Activated gamma-delta T cell treated with Interleukin-2 at 50 U/mL for 16 hours (primary cell): ENCODE measurements at places on chromosomes 7 and 10.

GRCh38 chr10:11593612-11594011, 17.8 kb downstream of the USP6NL start:
- no peak for DNase-seq

DNA sequence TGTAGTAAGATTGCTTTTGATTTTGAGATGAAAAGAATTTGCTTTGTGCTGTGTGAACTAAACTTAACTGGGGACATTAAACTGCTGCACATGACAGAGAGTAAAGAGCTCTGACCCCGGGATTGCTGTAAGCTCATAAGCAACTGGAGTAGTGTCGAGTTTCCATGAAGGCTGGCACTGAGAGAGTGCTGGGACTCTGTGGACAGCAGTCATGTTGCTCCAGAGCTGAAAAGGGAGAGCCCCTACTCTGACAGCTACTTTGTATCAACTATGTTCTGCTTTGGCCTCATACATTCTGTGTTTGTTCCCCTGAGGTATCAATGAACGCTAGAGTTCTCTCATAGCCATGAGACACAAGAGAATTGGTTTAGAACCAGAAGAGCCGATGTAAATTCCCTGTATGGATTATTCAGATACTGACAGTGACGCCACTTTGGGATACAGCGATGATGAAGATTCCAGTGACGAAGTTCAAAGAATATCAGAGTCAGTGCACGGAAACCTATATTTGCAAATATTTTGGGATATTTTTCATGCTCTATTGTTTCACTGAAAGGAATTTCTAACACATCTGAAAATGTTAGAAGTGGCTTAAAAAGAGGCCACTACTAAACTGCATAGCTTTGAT, 185.9 kb upstream of the DKK1 start:
- no peak for DNase-seq

DNA sequence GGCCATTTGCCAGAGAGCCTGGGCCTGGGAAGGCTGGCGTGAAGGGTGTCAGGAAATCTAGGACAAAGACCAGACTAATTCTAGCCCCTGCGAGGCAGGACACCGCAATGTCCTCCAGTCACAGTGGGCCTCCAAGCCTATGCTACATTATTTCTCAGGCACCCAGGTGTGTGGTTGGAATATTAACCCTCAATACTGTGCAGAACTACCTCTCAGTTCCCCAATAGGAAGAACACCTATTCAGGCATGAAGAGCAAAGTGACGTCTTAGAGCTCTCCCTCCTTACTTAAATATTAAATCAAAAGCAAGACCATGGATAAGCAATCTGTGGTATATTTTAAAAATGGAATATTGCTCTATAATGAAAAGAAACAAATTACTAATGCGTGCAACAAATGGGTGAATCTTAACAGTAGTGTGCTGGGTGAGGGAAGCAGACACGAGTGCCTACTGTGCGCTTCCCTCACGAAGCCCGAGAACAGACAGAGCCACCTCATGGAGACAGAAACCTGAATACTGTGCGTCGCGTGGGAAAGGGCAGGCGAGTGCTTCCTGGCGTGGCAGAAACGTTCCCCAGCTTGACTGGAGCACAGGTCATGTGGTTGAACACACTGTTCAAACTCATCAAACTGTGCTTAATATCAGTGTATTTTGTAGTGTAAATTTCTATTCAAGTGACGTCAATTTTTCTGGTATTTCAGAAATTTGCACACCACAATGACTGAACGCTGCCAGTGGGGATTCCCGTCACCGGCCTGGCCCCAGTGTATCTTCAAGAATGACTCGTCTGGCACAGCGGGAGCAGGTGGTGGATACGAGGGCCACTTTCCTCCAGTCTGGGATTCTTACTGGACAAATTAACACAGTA, 15.5 kb upstream of the PTPRN2 start:
- no peak for DNase-seq

GRCh38 chr10:45050551-45051235, 50.0 kb downstream of the ZNF22 start:
- no peak for DNase-seq

- no peak for DNase-seq
These were observed 3.4 kb upstream of the CTBP2 start for GRCh38 chr10:125163803-125164202.

DNA sequence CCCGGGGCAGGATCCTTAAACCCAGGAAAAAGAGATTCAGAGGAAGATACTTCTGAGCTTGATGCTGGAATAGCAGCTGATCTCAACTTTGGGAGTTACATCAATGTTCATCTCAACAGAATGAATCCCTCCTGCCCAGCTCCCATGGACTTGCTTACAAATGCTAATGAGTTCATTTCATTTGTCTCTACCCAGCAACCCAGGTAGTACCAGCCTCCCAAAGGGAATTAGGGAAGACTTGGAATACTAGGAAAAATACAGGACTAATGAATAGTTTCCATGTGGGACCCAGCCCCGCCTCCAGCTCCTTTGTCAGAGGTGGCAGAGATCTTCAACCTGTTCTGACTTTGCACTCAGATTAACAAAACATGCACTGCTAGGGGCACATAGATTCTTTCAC, 22.1 kb upstream of the TCF7L2 start:
- DNase-seq = no peak
